ENCODE measurements at places on chromosomes 12 and 14. TPM values are rescaled to one million over a fixed set of nuclear protein-coding genes. Genes with fewer than 3 reads are reported as not detected.

The SDSL gene
- 19.9 TPM for total RNA-seq

The WNT1 gene
- not detected for total RNA-seq

The TBX5 gene
- not detected for total RNA-seq

The CLEC4E gene
- total RNA-seq = not detected

The SMCO2 gene
- total RNA-seq = 1.7 TPM

The FIGNL2 gene
- total RNA-seq = not detected

The AHNAK2 gene
- total RNA-seq = 25.0 TPM

DNA sequence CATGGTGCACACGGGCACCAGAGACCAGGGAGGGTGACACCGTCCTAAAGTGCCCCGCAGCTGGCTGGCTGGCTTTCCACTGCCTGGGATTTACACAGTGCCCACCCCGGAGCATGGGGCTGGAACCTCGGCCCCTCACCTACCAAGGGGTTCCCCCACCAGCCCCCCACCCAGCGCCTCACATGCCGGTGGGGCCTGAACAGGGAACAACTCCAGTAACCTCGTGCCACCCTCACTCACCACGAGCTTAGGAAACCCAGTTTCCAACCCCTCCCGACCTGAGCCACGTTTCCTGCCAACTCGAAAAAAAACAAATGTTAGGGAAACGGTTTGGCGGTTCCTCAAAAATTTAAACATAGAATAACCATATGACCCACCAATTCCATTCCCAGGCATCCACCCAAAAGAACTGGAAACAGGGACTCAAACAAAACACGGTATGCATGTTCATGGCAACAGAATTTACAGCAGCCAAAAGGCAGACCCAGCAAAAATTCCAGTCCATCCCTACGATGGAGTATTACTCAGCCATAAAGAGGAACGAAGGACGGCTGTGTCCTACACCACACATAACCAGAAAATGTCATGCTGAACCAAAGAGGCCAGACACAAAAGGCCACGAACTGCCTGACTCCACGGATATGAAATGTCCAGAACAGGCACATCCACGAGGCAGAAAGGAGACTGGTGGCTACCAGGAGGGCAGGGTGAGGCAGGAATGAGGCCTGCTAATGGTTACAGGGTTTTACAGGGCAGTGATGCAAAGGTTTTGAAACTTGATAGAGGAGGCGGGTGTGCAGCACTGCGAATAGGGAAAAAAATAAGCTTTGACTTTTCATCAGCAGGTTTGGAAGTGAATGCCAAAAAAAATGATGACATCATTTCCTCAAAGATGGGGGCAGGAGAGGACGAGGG lies 68.9 kb downstream of the NCOR2 start:
- DNase-seq = no peak

All from PC-3 (cell line).